ENCODE measurements at places on chromosomes 6 and 20.

- no peak for DNase-seq
These were observed 149.1 kb downstream of the EDN1 start for GRCh38 chr6:12439296-12439695.

- DNase-seq, result peak; percentile 59
These were observed 96.2 kb upstream of the MAP7 start for GRCh38 chr6:136646377-136646776.

DNA sequence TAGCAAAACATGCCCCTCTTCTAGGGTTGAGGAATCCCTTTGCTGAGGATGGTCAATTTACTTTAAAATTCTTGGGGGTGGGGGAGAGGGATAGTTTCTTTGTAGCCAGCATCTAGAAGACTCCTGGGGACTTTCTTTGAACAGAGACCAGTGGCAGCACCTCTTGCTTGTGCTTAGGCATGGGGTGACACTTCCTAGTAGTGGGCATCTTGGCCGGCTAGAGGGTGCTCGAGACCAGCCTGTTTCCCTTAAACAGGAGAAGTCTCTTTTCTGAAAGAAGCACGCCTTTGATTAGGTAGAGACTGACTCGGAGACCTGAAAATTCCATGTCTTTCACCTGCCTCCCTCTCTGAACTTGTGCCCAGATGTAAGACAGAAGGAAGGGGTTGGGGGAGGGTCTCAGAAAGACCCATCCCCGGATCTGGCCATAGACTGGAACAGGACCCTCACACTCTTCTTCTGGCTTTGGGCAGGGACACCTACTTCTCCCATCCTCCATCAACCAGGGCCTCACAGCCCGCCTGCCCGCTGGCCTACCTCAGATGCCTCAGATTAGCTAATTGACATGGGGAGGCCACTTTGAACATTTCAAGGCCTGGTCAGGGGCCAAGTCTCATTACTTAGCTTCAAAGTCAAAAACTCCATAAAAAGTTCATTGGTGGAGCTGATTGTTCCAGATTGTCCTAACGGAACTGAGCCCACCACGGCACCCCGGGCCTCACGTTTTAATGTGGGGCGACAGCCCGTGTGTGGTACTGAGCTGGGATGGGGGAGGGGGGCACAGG lies 172.2 kb downstream of the CDC5L start:
- DNase-seq, result no peak

DNA sequence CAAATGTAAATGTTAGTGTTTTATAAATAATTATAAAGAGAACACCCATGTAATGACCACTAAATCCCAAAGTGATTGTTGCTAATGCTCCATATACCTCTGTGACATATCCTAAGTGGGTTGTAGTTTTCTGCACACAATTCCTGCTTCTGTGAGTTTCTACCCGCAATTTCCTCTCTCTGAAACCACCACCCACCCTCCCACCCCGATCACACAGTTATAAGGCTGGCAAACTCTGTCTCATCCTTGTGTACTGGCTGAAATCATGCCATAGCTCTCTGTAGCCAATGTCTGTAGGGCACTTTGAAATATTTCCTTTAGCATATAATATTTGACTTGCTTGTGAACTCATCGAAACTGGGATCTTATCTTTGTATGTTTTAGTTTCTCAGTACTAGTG lies 236.6 kb downstream of the PLCB1 start:
- no peak for DNase-seq

DNA sequence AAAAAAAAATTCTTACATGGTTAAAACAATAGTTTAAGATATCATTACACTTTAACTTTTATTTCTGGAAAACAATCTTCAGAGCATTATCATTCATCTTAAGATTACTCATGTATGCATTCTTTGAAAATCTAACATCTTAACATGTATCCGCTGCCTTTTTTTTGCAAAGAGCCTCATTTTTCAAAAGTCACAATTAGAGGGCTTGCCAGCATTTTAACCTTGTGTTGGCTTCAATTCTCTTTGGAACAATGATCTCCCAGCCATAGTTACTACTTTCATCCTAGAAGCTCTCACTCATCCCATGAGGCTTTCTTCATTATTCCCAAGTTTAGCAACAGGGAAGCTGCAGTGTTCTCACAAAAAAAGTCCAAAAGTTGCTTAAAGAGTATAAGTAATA lies 330.8 kb downstream of the BCKDHB start:
- DNase-seq, result no peak

- DNase-seq, result no peak
These were observed 115.7 kb downstream of the MBOAT1 start for GRCh38 chr6:20096536-20096935.

DNA sequence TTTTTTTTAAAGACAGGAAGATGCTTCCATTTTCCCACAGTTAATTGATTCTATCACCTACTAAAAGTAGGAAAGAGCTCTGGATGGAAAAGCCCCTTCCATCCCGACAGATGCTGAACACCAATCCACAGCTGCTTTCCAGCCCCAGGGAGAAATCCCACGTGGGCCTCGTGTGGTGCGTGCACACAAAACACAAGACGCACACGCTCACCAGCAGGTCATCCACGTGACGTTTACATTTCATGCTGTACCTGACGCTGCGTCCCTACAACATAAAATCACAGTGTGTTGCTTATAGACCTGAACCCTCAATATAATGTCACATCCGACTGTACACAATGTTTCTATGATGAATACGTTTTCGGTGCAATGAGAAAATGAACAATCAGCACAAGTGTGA lies 50.2 kb upstream of the DACT2 start:
- DNase-seq, result no peak

GRCh38 chr20:22411627-22412450 lies 172.5 kb downstream of the FOXA2 start:
- DNase-seq, result peak; percentile 84

DNA sequence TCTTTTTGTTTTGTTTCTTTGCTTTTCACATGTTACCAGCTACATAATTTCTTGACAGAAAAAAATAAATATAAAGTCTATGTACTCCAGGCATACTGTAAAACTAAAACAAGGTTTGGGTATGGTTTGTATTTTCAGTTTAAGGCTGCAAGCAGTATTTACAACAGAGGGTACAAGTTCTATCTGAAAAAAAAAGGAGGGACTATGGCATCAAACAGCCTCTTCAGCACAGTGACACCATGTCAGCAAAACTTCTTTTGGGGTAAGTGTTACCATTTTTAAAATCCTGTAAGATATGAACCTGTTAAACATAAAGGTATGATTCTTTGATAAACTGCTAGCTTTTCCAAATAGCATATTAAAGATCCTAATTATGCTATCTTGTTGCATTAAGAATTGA lies 393 bp downstream of the RUNX2 start:
- DNase-seq, result no peak

- no peak for DNase-seq
These were observed 234.6 kb downstream of the DLL1 start for GRCh38 chr6:170056278-170056711.
